ENCODE measurements at places on chromosomes 2 and 18.

GRCh38 chr2:171595896-171596295 lies 73.6 kb downstream of the CYBRD1 start:
- no peak for DNase-seq

GRCh38 chr2:127560201-127560930 lies 24.9 kb downstream of the MYO7B start:
- DNase-seq = no peak

DNA sequence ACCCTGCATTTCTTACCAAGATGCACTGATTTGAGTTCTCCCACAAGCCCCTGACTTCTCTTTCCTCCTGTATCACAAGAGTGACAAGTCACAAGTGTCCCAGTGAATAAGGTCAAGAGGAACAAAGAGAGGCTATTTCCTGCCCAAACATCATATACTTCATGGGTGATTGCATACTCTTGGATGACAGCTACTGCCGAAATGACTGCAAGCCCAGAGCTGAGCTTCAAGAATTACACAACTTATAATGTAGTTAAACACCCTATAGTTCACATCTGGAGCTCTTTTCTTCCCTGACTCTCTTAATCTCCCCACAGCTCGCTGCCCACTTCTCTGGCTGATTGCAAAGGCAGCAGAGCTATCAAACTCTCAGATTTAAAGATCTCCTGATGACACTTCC lies 289.7 kb upstream of the PARD3B start:
- DNase-seq = no peak

GRCh38 chr18:4074647-4075046 lies 380.5 kb downstream of the DLGAP1 start:
- no peak for DNase-seq

- DNase-seq = no peak
Observed at GRCh38 chr2:74429487-74430451, 8.2 kb downstream of the WDR54 start.

GRCh38 chr2:176565641-176566323 lies 296.5 kb downstream of the MTX2 start:
- peak; percentile 9 for DNase-seq

- DNase-seq = no peak
Observed at GRCh38 chr2:171894612-171894947, 536 bp upstream of the SLC25A12 start.

GRCh38 chr2:102929721-102930120 lies 167.9 kb downstream of the TMEM182 start:
- no peak for DNase-seq

DNA sequence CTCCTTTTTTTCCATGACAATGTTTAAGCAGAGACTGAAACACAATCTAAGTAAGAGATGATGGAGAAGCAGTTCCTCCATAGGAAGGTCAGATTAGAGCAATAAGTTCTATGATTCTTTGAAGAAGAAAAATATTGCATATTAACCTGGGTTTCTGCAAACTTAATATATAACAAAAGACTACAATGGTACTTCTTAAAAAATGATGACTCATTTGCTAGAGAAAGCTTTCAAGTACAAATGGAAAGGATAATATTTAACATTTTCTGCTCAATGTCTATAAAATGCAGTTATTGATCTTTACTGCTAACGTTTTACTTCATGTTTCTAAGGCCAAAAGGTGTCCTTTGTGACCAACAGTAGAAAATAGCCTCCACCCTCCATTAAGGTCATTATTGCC lies 158.6 kb downstream of the DOCK10 start:
- no peak for DNase-seq

GRCh38 chr2:16105669-16106281 lies 165.4 kb downstream of the MYCN start:
- DNase-seq = no peak

GRCh38 chr2:45664635-45665261 lies 13.3 kb downstream of the PRKCE start:
- DNase-seq = no peak

DNA sequence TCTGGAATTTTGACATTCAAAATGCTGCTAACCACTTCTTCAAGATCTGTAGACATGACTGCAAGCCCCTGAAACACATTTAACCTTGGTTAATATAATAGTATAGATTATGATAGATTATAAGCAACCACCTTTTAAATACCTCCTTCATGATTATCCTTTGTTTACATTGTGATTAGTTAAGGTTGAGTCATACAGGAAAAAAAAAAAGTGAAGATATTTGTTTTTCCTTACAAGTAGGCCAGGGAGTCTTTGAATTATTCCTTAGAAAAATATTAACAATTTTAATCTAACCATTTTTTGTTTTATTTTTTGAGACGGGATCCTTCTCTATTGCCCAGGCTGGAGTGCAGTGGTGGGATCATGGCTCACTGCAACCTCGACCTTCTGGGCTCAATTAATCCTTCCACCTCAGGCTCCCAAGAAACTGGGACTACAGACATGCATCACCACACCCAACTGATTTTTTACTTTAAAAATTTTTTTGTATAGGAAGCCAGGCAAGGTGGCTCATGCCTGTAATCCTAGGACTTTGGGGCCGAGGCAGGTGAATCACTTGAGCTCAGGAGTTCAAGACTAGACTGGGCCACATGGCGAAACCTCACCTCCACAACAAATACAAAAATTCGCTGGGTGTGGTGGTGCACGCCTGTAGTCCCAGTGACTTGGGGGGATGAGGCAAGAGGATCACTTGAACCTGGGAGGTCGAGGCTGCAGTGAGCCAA lies 99.4 kb downstream of the SLC39A10 start:
- no peak for DNase-seq

DNA sequence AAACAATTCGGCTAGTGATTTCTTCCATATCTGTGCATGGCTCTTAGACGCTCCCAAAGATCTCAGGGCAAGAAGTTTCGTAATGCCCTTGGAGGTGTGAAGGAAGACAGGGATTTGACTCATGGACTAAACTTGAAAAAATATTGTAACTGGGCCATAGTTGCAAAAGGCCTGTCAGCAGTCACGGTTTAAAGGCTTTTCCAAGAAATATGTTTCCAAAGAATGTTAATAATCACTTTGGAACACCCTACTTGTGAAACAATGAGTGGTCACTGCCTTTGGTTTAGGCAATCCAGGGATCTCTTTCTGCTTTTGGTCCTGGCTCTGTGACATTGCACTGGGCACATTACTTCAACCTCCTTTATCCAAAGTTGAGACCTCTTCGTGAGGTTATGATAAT lies 102.5 kb upstream of the RASGRP3 start:
- no peak for DNase-seq

DNA sequence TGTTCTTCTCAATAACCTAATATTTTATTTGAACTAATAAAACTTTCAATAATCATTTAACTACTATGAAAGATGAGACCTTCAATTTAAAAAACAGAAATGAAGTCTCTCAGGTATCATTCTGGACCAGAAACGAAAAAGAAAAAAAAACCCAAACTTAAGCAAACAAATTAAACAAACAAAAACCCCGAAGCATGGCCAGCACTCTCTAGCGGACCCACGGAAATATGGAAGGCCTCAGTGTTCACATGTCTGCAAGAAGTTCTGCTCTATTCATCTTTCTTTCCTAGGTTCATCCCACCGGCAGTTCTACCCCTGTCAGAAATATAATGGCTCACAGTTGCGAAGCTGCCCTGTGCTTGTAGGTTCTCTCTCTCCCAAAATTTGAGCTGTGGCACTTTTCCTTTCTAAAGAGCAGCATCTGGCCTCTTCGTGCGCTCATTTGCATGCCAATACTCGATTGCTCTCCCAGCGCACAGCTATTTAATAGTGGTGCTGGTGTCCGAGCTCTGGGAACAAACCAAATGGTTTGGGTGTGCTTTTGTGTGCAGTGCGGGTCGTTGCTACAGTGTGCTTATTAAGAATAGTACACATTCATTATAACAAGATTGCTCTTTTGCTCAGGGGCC lies 129.0 kb upstream of the ZEB2 start:
- DNase-seq = no peak

- no peak for DNase-seq
Observed at GRCh38 chr2:119317554-119317953, 49.1 kb downstream of the C2orf76 start.

GRCh38 chr2:215002500-215002899 lies 135.9 kb downstream of the ABCA12 start:
- no peak for DNase-seq

DNA sequence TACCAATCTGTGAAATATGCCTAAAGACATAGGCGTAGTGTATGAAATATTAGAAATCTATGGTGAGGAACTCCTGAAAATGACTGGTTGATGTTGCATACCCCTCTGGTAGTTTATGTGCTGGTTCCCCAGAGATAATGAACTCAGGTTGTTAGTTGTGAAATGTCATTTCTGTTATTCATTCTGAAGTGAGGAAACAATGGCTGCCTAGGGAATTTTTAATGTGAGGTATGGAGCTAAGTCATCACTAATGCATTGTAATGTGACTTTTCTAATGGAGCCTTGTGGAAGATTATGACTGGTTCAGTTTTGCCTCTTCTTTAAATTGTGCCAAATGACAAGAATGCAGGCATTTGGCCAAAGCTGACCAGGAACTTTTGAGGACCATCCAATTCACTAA lies 61.6 kb upstream of the RAB27B start:
- no peak for DNase-seq

- DNase-seq = no peak
Observed at GRCh38 chr2:84424152-84424551, 34.9 kb downstream of the SUCLG1 start.

- peak; percentile 19 for DNase-seq
Observed at GRCh38 chr18:58805467-58806187, 59.0 kb upstream of the ZNF532 start.

DNA sequence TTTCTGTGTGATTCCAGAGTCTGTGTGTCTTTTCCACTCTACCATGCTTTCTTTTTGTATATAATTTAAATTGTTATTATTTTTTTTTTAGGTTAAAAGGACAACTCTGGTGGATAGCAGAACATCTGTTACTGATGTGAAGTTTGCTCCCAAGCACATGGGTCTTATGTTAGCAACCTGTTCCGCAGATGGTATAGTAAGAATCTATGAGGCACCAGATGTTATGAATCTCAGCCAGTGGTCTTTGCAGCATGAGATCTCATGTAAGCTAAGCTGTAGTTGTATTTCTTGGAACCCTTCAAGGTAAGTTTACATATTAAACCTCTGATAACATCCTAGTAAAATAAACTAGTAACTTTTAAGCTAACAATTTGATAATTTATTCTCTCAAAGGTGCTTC lies 15.3 kb downstream of the SEH1L start:
- DNase-seq = no peak

DNA sequence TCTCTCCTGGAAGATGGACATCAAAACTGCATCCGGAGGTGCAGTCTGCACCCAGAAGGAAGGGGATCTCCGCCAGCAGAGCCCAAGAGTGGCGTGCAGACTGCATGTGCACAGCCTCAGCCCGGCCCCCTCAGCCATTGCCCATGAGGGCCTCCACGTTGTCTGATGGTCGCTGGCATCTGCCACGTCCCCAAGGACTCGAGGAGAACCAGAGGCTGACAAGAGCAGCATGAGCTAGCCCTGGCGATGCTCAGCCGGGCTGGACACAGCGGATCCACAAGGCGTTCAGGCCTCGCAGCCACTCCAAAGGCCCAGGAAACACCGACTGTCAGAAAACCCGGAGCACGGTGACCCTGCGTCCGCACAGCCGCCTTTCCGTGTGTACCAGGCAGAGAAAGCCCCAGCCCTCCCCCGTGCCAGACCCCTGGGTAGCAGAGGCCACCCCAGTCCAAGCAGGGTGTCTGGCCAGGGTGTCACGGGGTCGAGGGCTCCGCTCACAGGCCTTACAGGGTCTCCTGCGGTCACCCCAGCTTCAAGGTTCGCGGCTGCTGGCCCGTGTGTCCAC lies 48.3 kb downstream of the SLC66A2 start:
- no peak for DNase-seq

Data from C1 segment of cervical spinal cord (tissue), 14 donors.